ENCODE measurements at places on chromosomes 6 and 20.
A peak's percentile ranks its signal among the peaks of the same experiment; 100 is the strongest.

DNA sequence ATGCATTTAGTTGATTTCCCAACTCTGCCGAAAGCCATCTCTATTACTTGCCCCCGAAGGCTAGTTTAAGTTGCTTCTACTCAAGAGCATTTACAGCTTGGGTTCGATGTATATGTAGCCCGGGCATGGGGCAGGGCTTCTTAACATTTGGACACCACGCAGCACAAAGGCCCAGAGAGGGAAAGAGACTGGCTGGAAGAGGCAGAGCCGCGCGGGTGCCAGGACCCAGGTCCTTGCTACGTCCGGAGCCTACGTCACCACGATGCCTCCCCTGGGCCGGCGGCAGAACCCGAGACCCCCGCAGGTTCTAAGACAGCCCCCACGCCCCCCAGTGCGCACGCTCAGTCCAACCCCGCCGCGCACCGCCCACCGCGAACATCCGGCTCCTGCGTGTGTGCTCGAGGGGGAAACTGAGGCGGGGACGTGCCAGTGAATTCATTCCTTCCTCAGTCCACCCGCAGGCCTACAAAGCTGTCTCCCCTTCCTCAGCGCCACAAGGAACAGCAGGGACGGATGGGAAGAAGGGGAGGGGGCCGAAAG lies 367 bp upstream of the PCIF1 start:
- DNase-seq, result peak; percentile 84

DNA sequence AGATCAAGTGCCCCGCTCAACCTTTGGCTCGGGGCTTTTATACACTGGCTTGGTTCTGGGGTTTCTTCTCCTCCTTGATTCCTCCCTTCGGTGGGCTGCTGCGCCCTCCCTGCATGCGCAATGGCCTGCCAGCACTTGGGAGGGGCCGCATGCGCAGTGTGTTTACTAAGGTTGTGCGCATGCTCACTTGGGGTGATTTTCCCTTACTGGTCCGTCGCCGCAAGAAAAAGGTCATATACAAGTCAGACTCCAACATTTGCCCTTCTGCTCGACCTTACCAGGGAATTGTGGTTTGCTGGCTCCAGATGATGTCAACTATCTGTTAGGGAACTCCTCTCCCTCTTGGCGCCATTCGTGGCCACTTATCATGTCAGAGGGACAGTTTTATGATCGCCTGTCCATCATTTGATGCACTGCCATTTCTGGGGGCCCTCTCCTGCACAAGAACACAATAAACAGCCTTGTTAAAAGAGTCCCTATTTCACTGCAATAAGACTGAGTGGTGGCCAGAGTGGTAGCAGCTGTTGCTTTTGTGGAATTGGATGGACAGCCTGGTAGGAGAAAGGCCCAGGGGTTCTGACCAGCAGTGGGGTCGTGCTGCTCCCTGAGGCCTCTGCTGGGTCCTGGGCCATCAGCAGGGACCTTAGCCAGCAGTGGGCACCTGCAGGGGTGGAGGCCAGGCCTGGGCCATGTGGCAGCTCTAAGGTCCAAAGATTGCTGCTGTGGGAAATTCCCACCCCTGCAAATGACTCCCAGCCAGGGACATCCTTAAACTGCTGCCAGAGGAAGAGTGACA lies 2.8 kb upstream of the LBP start:
- DNase-seq, result no peak

- DNase-seq, result no peak
Measured at GRCh38 chr6:118223316-118223715, 316.3 kb downstream of the SLC35F1 start.

DNA sequence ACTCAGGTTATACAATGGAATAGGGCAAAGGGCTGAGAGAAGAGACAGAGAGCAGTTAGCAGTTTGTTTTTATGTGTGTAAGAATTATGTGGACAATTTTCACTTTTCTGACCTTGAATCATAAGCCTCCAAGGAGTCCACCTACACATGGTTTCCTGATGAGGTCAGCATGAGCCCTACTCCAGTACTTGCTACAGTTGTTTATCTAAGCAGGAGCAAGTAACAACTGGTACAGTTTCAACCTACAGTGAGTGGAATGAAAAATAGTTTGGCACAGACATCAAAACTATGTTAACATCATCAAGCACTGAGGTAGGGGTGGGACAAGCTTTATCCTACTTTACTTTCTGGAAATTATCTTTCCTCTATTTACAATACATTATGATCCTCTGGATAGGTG lies 426.7 kb upstream of the ID4 start:
- DNase-seq, result peak; percentile 6

DNA sequence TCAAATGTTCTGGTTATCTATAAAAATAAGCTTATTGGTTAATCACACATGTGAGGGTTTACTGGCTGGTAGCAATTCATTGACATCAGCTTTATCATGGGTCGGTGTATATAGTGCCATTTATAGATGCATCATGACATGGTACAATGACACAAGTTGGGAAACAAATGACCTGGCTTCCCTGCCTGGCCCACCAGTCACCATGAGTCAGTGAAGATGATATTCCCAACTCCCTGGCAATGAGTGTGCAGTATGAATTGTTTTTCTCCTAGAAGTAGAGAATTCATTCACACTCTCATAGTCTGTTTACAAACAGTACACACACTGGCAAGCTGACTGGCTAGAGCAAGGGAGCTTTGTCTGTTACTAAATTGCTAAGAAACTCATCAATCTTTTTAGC lies 37.2 kb upstream of the CALHM6 start:
- no peak for DNase-seq

DNA sequence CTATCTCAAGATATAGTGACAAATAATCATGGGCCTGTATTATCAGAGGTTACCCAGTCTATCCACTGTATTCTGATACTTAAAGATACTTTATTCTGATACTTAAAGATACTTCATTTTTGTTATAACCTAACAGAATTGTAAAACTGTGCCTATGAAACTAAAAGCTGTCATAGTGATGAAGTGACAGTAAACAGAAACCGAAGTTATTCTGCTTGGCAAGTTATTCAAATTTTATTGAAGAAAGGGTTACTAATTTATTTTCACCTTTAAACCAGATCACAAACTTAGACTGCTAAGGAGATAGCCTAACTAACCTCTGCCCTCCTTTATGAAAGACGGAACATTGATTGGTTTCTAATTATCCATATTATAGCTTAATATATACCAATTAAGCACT lies 604.6 kb upstream of the IMPG1 start:
- no peak for DNase-seq

GRCh38 chr20:61628480-61628879 lies 376.4 kb downstream of the CDH4 start:
- no peak for DNase-seq

DNA sequence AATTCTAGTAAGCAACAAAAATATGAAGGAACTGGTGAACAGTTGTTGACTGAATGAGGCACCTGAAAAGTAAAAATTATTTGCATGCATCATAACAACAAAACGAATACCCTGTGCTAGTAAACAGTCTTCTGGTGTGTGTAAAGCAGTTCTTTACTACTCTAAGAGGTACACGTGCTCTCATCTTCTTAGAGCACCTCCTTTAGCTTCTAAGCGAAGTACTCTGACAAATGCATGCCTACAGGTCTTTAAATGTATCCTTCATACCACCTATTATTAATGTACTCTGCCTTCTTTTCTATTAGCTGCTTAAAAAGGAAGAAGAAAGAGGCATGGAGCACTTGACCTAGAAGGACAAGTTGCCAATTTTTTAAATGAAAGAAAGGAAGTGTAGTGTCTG lies 32.2 kb upstream of the MYB start:
- no peak for DNase-seq

DNA sequence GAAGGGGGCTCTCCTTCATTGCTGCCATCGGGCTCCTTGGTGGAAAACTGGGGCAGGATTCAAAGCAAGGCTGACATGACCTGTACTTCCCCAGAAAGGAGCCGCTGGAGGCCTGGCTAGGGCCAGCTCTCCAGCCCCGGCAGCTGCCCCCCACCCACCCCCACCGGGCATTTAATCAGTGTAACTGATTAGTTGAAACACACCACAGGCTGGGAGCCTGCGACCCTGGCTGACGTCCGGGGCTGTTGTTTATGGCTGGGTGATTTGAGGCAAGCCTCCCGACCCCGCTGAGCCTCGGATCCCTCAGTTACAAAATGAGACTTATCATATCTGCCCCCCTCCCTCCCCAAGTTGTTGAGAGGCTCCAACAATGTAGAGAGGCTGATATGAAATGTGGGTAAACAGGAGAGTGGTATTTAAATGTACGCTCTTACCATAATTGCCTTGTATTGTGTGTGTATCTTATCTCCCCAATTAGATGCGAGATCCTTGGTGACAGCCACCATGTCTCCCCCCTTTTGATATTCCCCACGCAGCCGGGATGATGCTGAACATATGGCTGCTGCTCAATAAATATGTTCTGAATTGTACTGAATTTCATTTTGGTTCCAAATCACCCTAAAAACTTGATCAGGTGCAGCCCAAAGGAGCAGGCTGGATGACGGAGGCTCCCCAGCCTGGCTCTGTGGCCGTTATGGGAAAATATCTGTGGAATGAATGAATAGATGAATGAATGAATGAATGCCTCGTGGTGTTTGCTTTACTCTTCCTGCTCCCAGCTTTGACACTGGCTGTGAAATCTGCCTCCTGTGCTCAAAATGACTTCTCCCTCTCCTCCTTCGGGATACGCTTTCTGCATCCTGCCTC lies 31.8 kb upstream of the APCDD1L start:
- no peak for DNase-seq

DNA sequence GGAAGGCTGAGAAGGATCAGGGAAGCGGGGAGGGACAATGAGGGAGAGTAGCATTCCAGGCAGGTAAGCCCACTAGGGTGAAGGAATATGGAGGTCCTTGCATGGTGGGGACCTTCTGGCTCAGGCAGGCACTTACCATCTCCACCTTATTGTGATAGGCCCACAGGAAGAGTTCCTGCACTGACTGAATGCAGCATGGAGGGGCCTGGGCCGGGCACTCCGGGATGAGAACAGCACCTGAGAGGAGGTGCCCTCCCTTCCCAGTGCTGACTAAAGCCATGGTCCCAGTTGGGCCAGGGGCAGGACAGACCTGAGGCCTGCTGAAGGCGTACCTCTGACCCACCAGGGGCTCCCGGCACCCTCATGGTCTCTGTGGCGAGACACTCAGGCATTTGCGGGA lies 392.7 kb downstream of the CDC5L start:
- no peak for DNase-seq

- no peak for DNase-seq
Measured at GRCh38 chr6:169774347-169774746, 22.9 kb downstream of the ERMARD start.

GRCh38 chr20:14401479-14402138 lies 64.2 kb upstream of the FLRT3 start:
- DNase-seq, result no peak

- no peak for DNase-seq
Measured at GRCh38 chr20:5825130-5825719, 75.0 kb downstream of the SHLD1 start.

- no peak for DNase-seq
Measured at GRCh38 chr20:15158533-15158932, 821.1 kb upstream of the FLRT3 start.

- DNase-seq, result no peak
Measured at GRCh38 chr6:78476561-78476960, 390.8 kb upstream of the IRAK1BP1 start.

DNA sequence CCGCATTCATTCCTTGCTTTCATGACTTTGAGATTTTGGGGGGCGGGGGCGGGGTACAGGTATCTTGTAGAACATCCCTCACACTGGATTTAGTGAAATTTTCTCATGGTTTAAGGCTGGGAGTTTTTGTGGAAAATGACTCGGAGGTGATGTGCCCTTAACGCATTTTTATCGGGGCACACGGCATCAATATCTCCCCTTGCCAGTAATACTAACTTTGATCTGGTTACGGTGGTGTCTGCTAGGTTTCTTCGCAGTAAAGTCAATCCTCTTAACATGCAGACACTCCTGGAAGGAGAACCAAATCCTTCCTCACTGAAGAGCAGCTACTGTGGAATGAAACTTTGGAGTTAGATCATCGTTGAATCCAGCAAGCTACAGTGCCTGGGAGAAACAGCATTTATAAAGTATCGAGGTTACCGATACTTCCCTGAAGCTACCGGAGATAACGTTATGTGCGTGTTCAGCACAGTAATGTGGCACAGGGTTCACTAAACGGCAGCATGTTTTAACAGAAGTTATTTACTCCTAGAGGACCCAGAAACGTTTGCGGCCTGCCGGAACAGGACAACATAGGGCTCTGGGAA lies 1.2 kb upstream of the DYNLRB1 start:
- no peak for DNase-seq

GRCh38 chr20:63421094-63421692 lies 51.3 kb downstream of the KCNQ2 start:
- no peak for DNase-seq

DNA sequence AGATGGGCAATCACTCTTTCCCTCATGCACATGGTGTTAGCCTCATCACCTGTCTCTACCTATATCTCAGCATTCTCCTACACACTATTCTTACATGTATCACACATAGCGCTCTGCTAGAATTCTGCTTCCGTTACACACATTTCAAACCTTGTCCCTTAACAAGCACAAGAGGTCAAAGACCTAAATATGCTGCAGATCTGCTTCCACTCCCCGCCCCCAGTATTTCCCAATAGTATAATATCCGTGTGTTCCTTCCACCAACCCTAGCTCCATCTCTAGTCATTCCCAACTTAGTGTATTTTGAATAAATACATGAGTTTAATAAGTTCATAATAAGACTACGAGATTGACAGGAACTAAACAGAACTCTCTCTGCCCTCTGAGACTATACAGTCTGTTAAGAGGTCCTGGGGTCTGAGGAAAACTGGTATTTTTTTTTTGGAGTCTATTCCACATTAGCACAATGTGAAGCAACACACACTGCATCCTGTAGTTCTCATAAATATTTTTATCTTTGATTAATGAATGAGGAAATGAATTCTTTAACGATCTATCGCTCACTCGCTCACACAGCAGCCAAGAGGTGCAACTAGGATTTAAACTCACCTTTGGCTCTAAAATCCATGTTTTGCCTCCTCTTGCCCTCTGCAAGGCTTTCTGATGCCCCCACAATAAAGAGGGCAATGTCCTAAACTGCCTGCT lies 491.6 kb downstream of the QKI start:
- DNase-seq, result no peak

DNA sequence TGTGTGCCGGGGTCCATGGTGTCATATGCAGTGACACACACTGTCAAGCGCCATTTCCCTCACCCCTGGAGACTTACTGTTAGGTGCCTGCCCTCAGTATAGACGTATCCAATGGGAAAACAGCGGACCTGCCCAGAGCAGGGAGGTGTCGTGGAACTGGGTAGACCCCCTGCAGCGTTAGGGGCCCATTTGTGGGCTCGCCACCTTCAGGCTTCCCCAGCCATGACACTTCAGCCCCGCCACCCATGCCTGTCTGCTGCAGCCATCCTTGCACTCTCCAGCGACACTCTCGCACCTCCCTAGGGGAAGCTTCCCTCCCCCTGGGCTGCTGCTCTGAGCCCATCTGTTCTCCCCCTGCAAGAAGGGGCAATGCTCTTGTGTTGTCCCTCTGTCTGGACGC lies 43.2 kb downstream of the STK35 start:
- no peak for DNase-seq

GRCh38 chr6:5996714-5997419 lies 9.9 kb downstream of the NRN1 start:
- DNase-seq, result peak; percentile 87

DNA sequence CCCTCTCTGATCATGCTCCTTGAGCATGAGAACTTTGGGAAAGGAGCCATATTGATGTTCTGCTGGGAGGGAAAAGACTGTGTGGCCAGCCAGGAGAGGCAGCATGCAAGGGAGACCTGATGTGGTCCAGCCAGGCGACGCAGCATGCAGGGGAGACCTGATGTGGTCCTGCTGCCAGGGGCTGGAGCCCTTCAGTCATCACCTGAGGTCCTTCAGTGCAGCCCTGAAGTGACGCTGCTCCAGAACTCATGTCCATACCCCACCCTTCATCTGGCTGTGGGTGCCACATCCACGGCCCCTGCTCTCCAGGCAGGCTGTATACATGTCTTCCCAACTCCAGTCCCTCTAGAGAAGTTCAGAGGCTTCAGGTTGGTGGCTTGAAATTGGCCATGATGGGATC lies 134.4 kb downstream of the ERMARD start:
- no peak for DNase-seq

All from skin of body (tissue), 3 donors.